ENCODE measurements at places on chromosomes 13 and 19.

DNA sequence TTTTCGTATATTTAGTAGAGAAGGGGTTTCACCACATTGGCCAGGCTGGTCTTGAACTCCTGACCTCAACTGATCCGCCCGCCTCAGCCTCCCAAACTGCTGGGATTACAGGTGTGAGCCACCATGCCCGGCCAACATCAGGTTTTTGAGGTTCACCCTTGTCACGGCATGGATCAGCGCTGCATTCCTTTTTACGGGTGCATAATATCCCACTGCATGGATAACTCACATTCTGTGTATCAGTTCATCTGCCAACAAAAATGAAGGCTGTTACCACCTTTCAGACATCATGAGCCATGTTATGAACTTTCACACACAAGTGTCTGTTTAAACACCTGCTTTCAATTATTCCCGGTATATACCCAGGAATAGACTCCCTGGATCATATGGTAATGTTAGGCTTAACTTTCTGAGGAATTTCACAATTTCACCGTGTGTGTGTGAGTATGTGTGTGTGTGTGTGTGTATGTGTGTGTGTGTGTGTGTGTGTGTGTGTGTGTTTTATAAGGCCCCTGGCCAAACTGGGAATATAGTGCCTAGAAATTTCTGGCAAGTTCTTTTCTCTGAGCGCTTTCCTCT, 52.2 kb downstream of the AP1M1 start:
- DNase-seq, result no peak

GRCh38 chr13:67740871-67741535, 510.9 kb upstream of the PCDH9 start:
- DNase-seq, result no peak

GRCh38 chr13:26531742-26532141, 25.7 kb upstream of the WASF3 start:
- DNase-seq, result no peak

DNA sequence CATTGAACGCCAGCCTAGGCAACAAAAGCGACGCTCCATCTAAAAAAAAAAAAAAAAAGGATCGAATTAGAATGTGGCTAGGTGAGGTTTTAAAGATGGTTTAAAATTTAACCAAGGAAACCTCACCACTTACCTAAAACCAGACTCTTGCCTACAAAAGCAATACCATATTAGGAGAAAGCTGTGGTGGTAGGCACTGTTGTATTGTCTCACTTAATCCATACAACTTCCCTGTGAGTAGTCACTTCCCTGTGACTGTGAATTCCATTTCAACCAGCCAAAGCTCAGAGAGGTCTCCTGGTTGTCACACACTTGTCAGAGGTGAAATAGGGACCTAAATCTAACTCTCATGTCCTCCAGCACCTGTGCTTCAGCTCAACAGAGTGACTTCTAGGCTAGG, 15.4 kb downstream of the SHISA2 start:
- no peak for DNase-seq

GRCh38 chr13:39616087-39616694, 13.2 kb upstream of the LHFPL6 start:
- no peak for DNase-seq

DNA sequence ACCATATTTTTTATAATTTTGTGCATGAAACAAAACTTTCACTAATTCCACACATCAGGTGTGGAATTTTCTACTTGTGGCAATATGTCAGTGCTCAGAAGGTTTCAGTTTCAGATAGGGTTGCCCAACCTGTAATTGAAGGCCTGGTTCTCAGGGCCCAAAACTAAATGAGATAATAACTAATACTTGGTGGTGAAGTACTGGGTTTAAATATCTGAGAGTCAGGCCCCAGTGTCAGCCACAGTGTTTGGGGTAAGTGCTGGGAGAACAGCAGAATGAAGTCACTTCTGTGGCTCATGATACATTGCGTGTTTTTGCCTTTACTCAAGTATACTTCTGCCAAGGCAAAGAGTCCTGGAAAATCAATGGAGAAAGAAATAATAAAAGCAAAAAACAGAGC, 5.6 kb downstream of the SAFB start:
- no peak for DNase-seq

GRCh38 chr13:75308222-75308621, 173.7 kb downstream of the TBC1D4 start:
- no peak for DNase-seq

DNA sequence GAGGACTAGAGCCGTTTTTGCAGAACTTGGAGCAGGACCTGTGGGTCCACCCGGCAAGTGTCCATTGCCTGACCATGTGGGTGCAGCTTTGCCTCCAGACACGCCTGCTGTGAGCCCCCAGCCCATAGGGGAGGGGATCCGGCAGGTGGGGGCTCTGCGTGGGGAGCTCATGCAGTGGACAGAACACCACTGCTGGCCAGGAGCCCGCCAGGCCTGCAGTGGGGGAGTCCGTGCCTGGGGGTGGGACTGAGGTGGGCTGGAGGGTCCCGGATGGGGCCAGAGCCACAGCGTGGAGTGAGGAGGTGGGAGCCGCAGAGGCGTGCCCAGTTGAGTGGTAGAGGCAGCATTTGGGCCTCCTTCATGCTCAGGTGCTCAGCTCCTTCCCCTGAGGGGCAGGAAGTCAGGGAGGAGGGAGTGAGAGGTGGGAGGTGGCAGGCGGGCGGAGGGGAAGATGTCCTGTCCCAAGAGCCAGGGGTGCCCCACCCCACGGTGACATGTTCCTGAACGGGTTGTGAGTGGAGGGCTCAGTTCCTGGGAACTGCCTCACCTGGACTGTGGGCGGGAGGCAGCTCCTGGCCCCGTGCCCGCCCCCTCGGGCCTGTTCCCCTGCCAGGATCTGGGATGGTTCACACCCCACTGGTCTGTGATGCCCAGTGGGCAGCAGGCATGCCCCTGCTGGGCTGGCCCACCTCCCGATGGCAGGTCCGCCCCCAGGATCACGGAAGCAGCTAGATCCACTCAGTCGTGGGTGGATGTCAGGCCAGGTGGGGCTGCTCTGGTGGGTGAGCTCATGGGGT, 8.8 kb downstream of the ADAT3 start:
- no peak for DNase-seq

DNA sequence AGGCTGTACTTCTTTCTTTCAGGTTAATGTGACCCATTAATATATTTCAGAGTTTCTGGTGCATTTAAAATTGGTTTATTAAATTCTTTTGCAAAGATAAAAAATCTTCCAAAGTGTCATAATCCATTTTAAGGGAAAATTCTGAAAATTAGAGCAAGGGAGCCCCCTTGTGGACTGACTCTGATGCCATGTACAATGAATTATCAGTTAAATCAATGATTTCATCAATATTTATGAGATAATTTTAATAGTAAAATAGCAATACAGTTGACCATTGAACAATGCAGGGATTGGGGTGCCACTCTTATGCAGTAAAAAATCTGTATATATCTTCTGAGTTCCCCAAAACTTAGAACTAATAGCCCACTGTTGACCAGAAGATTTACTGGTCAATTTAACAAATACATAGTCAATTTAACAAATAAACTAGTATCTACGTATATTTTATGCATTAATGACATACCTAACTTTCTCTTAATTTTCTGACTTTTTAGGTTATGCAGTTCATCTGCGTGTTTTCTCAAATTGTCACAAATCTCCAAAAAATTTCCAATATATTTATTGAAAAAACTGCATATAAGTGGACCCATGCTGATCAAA, 479.1 kb upstream of the MIR17HG start:
- no peak for DNase-seq

GRCh38 chr13:96837809-96838208, 156.5 kb downstream of the OXGR1 start:
- DNase-seq, result no peak

- DNase-seq, result no peak
Observed at GRCh38 chr19:56137405-56137804, 3.7 kb upstream of the ZNF444 start.

- no peak for DNase-seq
Observed at GRCh38 chr13:79457948-79458347, 23.0 kb upstream of the NDFIP2 start.

GRCh38 chr13:73496711-73497110, 437.9 kb downstream of the KLF5 start:
- no peak for DNase-seq

Data from GM04503 (cell line).